Central memory CD4-positive, alpha-beta T cell (primary cell): ENCODE measurements at places on chromosomes 2 and 18.
A peak's percentile ranks its signal among the peaks of the same experiment; 100 is the strongest.

DNA sequence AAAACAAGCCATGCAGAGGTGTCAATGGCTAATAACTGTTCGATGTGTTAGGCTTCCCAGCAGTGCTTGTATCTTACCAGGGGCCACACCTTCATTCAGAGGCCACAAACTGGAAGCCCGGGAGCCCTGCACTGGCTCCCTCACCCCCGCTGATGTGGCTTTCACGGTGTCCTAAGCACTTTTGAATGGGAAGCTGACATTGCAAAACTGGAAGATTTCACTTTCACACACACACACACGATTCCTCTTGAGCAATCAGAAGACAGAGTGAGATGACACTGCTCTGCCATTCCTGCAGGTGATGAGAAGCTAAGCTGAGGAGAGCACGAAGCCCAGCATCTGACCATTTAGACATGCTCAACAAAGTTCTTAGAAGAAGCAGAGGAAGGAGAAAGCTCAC is 8.6 kb upstream of the ZNF407 start:
- DNase-seq: no peak

- DNase-seq: no peak
Measured at GRCh38 chr2:238015705-238016104, 45.1 kb upstream of the SCLY start.

GRCh38 chr2:85766229-85766628 is 12.4 kb downstream of the ATOH8 start:
- no peak for DNase-seq

DNA sequence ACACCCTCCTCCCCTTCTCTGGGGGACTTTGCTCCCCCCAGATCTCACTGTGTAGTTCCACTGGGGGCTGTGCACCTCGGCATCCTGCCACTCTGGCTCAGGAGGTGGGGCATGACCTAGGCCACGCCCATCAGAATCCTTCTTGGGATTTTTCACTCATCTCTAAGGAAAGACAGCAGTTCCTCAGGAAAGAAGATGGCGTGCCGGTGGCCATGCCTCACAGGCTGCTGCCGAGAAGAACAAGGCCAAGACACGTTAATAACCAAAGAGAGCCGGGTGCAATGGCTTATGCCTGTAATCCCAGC is 3.2 kb downstream of the NMUR1 start:
- DNase-seq: no peak

GRCh38 chr18:3491981-3492555 is 42.1 kb downstream of the TGIF1 start:
- no peak for DNase-seq

DNA sequence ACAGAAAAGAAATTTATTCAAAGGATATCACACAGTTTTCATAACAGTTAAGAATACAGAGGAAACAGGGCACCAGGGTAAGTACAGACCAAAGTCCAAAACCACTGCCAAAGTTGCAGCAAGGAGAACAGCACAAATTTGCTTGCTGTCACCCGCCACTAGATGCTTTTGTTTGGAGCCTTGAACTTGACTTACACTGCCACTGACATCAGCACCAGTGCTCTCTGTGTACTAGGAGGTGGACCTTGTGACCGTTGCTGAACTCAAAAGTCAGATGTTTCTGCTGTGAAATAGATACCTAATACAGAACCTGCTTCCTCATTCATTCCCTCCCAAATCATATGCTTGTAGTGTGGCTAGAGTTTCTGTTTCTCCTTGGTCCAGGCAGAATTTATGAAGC is 578.3 kb upstream of the TMEFF2 start:
- no peak for DNase-seq

DNA sequence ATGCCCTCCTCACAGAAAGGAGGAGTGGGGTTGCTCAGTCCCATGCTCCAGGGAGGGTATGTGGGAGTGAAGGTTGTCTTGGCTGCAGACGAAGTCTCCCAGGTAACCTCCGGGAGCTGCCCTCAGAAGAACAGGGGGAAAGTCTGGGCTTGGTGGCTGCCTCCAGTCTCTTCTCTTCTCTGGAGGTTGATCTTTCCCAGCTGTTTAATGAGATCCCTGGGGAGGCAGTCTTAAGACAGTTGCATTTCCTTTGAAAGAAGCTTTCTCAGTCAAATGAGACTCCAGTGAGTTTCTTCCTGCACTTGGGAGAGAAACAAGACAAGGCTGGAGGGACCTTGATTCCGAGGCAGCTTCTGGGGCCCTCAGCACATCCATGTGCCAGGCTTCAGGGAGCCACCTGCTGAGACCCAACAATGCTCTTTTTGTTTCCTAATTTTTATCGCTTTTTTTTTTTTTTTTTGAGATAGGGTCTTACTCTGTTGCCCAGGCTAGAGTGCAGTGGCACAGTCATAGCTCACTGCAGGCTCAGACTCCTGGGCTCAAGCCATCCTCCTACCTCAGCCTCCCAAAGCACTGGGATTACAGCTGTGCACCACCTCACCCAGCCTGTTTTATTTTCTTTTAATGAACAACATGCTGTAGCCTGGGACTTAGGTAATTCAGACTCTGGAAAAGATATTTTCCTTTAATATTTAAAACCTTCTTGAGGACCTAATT is 71.7 kb upstream of the TPO start:
- no peak for DNase-seq

DNA sequence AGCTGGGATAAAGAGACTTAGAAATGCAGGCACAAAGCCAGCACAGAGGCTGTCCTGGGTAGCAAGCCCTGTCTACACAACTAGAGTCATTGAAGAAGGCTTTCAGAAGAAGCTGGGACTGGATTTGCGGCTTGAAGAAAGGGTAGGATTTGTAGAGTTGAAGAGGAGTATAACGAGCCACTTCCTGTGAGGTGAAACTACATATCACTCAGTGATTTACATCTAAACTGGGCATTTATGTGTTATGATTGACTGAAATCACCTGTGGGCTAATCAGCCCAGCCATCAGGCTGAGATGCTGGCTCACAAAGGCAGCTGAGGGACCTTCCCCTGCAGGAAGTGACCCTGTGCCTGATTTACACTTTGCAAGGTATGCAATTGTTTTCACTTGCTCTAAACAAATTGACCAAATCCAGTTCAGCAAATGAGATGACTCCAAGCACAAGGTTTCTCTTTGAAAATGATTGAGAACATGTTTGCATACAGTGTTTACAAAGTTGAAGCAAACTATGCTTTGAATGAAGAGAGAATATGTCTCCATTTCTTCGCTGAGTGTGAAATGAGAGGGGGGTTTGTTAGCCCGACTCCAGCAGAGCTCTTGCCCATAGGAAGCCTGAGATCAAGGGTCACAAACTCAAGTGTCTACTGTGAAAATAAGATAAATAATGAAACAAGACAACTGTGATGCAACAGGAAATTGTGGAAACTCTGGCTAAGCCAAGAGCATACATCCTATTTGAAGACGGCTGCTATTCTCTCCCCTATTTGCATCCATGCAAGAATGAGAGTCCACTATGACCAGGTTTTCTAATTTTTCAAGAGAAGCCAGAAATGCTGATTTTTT is 69.3 kb upstream of the HK2 start:
- no peak for DNase-seq

DNA sequence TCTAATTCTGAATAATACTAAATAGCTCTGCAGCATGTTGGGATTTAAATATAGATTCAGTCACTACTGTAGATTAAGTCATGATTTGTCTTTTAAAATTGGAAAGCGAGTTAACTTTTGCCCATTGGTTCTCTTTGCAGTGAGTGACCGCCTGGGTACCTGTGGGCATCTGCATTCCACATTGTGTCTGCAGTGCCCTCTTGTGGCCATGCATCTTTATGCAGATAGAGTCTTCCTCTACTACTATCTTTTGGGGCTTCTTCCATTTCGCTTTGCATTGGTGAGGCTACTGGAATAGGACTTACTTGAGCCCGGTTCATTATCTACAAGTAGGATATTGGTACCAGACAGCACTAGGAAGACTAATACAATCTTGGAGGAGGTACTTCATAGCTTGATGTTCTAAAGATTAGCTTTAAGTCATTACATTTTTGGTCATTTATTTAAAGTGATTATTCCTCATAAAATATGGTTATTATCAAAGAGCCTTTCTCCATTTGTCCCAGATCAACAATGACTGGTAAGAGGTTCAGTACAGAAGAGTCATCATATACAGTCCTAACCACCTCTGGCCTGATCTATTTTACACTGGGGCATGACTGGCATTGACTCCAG is 203.0 kb downstream of the SOCS6 start:
- peak; percentile 11 for DNase-seq

DNA sequence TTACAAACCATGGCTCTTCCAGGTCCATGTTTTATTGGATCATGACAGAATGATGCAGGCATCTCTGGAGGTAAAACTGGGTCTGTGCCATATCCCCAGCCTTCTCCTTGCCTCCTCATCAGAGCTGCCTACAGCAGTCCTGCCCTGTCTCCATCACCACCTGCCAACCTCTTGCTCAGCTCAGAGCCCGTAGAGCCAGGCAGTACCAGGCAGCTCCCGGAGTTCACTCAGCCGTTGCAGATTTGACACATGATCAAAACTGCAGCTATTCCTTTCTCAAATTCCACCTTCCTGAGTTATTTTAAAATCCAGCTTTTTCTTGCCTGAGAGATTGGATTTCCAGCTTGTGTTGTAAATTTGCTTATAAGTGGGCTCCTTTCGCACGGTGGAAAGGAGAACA is 218.2 kb upstream of the CELF4 start:
- DNase-seq: no peak

- DNase-seq: no peak
Measured at GRCh38 chr18:22433956-22434355, 16.2 kb upstream of the CTAGE1 start.

DNA sequence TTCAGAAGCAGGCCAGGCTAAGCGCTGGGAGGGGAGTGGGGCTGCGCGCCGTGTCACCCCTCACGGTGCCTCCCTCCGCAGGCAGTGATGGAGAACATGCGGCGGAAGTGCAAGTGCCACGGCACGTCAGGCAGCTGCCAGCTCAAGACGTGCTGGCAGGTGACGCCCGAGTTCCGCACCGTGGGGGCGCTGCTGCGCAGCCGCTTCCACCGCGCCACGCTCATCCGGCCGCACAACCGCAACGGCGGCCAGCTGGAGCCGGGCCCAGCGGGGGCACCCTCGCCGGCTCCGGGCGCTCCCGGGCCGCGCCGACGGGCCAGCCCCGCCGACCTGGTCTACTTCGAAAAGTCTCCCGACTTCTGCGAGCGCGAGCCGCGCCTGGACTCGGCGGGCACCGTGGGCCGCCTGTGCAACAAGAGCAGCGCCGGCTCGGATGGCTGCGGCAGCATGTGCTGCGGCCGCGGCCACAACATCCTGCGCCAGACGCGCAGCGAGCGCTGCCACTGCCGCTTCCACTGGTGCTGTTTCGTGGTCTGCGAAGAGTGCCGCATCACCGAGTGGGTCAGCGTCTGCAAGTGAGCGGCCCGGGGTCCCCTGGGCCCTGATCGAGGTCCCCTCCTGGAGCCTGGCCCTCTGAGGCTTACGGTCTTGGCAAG is 12.2 kb downstream of the WNT10A start:
- peak; percentile 93 for DNase-seq

GRCh38 chr2:235146206-235146605 is 194.4 kb downstream of the SH3BP4 start:
- DNase-seq: no peak

DNA sequence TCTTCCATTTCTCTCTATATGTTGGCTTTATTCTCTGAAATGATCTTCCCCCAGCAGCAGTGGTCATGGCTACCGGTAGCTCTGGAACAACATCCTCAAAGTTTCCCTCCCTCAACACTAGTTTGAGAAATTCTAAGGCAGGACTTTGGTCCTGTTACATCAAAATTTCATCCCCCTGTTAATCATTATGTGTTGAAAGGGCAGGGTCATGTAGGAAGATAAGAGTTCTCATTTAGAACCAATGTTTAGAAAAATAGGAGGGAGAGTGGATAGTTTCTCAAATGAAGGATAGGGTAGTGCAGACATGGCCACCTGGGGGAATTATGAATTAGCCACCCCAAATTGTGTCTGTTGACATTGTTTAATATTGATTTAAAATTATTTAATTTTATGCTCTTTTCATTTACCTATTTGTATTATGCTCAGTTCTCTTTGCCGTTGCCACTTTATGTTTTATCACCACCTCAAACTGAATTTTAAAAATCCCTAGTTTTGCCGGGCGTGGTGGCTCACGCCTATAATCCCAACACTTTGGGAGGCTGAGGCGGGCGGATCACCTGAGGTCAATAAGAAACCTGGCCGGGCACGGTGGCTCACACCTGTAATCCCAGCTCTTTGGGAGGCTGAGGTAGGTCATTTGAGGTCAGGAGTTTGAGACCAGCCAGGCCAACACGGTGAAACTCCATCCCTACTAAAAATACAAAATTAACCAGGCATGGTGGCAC is 22.3 kb downstream of the EML4 start:
- DNase-seq: no peak

DNA sequence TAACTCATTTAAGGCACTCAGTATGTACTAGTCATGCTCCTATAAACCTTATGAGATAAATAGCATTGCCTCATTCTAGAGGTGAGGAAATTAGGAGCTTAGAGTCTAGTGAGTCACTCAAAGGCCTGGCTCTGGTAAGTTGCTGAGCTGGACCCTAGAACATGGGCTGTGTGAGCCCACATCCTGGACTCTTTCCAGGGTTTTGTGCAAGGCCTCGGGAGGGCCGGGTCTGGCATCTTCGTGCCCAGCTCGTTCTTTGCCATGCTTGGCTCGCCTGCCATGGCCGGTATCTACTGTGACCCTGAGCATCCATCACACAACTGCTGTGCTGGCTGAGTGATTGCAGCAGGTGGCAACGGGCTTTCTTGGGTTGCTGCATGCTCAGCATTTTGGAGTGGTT is 168.0 kb downstream of the LPIN1 start:
- no peak for DNase-seq

DNA sequence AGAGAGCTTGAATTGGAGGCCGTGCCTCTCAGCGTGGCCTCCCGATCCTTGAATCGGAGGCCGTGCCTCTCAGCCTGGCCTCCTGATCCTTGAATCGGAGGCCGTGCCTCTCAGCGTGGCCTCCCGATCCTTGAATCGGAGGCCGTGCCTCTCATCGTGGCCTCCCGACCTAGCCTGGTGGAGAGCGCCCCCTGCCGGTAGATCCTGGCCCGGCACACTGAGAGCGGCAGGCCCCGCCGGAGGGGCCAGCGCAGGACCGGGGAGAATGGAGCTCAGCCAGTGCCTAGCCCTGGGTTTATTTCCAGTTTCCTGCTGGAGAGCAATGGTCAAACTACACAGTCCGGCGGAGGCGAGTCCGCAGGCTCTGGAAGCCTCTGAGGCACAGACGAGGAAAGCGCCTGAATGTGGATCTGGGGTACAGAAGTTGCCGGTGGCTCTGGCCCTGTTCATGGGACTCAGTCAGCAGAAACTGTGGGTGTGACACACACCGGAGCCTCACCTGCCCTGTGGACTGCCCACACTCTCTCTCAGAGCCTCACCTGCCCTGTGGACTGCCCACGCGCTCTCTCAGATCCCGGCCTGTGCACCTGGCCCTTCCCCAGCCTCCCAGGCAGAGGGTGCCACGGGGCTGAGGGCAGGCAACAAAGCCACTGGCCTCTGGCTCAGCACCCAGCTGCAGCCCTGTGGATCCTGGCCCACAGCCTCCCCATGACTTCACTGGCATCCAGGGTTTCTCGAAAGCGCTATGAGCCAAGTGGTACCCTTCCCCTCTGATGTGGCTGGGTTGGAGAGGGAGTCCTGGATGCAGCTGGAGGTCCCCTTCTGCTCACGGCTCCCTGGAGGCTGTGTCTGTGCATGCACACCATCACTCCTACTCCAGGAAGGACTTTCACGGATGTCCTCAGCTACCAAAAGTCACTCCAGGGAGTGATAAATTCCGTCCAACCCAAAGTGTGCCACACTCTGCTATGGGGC is 1.5 kb downstream of the IL36B start:
- DNase-seq: no peak

GRCh38 chr2:137693534-137693933 is 270.7 kb upstream of the HNMT start:
- DNase-seq: no peak

GRCh38 chr2:126720638-126721037 is 64.7 kb downstream of the GYPC start:
- no peak for DNase-seq
